Uterine smooth muscle cell (primary cell): ENCODE measurements at places on chromosomes 11 and 22. TPM values are rescaled to one million over a fixed set of nuclear protein-coding genes. Genes with fewer than 3 reads are reported as not detected.

FAM180B gene
- total RNA-seq: 0.12 TPM in 1 of 2 replicates, not detected in the other

GNG3 gene
- not detected in 2 replicates for total RNA-seq

INS gene
- total RNA-seq: not detected in 2 replicates

LRRC10B gene
- total RNA-seq: 0.22 TPM in 1 of 2 replicates, not detected in the other

ADM gene
- total RNA-seq: 187 and 204 TPM in 2 replicates

TTC38 gene
- 27.4 and 30.0 TPM in 2 replicates for total RNA-seq

CBLIF gene
- total RNA-seq: not detected in 2 replicates

SHANK2 gene
- total RNA-seq: 1.9 and 2.8 TPM in 2 replicates

SPDYC gene
- not detected in 2 replicates for total RNA-seq

MUC5B gene
- not detected in 2 replicates for total RNA-seq

KDM4D gene
- total RNA-seq: 1.00 and 1.4 TPM in 2 replicates
